ENCODE measurements at places on chromosomes 3 and 15.

GRCh38 chr3:59262076-59262498 is 212.3 kb upstream of the CFAP20DC start:
- peak; percentile 32 for DNase-seq

- DNase-seq, result no peak
Measured at GRCh38 chr15:25777037-25777436, 86.1 kb downstream of the ATP10A start.

- peak; percentile 94 for DNase-seq
Measured at GRCh38 chr15:70271422-70272088, 173.8 kb upstream of the TLE3 start.

- DNase-seq, result no peak
Measured at GRCh38 chr15:42349186-42349585, 10.1 kb upstream of the CAPN3 start.

DNA sequence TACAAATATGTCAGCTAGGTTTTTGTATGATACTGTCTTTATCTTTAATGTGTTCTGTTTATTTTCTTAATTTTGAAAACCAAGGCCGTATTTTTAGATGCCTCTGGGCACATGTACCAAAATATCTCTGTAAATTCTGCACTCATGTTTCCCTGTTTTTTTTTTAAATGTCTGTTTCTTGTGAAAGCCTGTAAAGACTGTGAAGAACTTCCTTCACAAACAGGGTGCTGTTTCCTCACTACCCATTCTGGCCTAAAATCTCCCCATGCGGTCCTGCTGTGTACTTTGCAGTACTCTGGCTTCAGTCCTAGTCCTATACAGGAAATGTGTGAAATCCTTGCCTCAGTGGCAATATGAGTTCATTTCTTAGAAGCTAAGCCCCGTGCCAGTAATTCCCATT is 133.4 kb upstream of the ZBTB20 start:
- DNase-seq, result peak; percentile 13
